ENCODE measurements at places on chromosomes 11 and 22. TPM values are rescaled to one million over a fixed set of nuclear protein-coding genes. Genes with fewer than 3 reads are reported as not detected.

The TMPRSS13 gene
- total RNA-seq, result not detected

The HMOX1 gene
- total RNA-seq, result 4.8 TPM

The SNX32 gene
- total RNA-seq, result not detected

The FXYD2 gene
- total RNA-seq, result 1.4 TPM

The CHEK1 gene
- total RNA-seq, result 0.83 TPM

The HORMAD2 gene
- not detected for total RNA-seq

All from Right ventricle myocardium superior (tissue), 1 donor.